D721Med (cell line): ENCODE measurements at places on chromosomes 13 and 19.

DNA sequence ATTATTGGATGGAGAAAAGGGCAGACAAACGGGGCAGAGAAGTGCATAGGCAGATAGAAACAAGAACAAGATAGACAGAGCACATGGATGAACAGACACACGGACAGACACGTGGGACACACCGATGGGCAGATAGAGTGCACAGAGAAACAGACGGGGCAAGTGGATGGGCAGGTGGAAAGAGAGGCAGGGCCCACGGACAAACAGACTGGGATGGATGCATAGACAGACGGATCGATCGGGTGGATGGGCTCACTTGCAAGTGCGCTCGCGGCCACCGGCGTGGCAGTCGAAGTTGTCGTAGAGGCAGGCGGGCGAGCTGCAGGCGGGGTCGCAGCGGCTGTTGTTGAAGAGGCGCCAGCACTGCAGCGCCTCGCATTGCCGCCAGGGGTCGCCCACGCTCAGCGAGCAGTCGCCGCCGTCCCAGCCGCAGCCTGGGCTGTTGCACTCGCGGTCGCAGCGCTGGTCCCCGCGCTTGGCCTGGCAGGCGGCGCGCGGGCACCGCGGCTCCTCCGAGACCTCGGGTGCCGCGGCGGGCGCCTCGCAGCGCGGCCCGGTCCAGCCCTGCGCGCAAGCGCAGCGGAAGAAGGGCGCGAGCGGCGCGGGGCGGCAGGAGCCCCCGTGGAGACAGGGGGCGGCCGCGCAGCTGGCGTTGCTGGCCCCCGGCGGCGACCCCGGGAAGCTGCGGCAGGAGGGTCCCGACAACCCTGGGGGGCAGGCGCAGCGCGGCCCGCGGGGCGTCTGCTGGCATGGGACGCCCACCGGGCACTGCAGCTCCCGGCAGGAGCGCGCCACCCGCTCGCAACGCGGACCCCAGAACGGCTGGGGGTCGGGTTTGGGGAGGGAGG lies 23.3 kb downstream of the NOTCH3 start:
- no peak for DNase-seq

DNA sequence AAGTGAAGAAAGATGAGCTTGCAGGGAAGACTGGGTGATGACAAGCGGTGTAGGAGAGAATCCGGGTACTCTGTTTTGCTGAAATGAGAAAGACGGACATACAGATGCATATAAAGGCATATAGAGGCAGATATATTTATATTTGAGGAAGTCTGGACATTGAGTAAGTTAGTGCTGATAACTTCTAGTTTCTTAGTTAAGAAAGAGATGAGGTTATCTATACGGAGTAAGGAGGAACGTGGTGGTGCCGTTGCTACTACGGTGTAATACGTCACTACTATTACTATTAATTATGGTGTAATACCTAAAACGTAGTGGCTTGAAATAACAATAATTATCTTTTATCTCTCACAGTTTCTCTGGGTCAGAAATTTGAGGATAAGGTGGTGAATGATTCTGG lies 9.8 kb upstream of the CPB2 start:
- no peak for DNase-seq

DNA sequence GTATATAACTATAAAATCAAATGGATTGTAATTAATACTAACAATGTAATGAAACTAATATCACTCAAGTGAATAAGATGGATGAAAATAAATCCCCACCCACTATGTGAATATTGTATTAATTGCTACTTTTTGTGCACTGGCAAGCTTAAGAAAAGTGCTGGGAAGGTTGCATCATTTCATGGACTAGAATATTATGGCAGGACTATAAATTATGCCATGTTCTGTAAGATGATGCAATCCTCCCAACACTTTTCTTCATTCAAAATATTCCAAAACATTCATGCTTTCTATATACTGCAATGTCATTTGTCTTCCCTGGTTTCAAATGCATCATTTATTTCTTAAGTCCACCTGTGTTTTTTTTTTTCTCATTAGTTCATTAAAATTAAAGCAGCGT lies 457.6 kb upstream of the GPC6 start:
- DNase-seq: no peak

GRCh38 chr13:46622630-46623256 lies 69.8 kb downstream of the LRCH1 start:
- no peak for DNase-seq

DNA sequence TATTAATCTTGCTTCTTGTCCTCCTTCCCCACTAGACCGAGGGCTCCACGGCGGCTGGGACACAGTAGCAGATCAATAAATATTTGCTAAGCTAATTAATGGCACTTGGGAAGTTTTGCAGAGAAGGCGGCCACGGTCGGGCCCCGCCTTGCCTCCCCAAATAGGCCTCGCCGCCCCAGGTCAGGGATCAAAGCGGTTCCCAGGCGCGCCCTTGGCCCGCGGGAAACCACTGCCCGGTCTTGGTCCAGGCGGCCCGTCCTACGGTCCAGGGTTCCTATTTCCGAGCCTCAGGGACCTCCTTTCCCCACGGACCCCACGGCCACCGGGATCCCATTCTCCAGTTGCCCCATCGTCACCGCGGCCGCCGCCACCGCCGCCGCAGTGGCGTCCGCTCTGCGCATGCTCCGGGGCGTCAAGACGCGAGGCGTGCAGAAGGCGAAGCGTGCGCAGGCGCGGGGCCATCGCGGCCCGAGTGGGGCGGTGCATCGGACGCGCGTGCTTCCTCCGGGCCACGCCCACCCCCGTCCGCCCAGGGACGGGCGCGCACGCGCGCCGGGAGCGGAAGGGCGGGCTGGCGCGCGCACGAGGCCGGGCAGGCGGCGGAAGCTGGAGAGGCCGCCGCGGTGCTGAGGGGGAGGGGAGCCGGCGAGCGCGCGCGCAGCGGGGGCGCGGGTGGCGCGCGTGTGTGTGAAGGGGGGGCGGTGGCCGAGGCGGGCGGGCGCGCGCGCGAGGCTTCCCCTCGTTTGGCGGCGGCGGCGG lies at the start of gene SMARCA4:
TSS of gene SMARCA4 (plus strand) at position 717 of the 759 bp plus-strand sequence. CDS start 23,122 bp downstream, outside the sequence.
- DNase-seq: peak; percentile 86

GRCh38 chr13:83498045-83498444 lies 384.2 kb downstream of the SLITRK1 start:
- no peak for DNase-seq

- DNase-seq: peak; percentile 61
Observed at GRCh38 chr13:60158321-60158801, 5.4 kb downstream of the DIAPH3 start.

DNA sequence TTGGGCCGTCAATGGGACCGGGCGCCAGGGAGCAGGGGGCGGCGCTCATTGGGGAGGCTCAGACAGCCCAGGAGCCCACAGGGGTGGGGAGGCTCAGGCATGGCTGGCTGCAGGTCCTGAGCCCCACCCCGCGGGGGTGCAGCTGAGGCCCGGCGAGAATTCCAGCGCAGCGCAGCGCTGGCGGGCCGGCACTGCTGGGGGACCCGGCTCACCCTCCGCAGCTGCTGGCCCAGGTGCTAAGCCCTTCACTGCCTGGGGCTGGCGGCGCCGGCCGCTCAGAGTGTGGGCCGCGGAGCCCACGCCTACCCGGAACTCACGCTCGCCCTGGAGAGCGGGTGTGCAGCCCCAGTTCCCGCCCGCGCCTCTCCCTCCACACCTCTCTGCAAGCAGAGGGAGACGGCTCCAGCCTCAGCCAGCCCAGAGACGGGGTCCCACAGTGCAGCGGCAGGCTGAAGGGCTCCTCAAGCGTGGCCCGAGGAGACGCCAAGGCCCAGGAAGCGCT lies 1227.4 kb downstream of the PCDH17 start:
- DNase-seq: no peak

DNA sequence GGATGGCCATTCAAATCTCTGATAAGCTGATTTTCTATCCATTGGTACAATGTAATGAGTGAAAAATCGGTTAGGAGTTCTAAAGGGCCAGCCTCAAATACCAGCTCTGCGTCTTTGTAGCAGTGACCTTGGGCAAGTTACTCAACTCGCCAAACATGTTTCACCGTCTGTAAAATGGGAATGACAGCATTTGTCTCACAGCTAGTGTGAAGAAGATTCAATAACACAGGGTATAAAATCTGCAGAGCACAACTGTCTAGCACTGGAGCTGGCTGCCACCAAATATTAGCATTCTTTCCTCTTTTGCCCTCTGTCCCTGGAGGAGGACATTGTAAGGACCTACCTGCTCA lies 22.1 kb upstream of the SERP2 start:
- DNase-seq: no peak

DNA sequence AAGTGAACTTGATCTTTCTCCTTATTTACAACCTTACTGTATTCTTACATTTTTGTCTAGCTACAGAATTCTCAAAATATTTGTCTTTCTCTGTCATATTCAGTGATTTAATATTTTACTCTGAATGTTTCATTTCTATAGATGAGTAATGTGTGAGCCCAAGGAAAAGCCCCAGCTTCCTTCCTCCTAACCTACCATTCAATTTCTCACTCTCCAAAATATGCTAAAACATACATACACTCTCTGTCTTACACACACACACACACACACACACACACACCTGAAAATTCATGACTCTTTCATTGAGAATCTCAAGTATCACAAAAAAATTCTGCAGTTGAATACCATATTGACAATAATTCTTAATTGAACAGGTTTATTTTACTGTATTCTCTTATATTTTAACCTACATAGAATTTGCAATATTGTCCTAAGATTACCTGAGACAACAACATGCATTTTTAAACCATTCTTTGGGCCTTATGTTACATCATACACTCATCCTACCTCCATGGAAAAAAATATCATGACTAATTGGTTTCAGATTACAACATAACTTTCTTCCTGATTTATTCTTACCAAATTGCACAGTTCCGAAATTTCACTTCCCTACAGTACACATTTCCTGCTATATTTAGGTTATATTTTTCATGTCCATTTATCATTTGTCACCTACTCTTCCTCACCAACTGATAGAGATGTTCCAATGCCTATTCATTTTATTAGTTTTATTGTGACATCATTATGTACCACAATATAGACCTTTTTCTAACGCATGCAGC lies 1965.6 kb upstream of the PCDH20 start:
- no peak for DNase-seq

- DNase-seq: no peak
Observed at GRCh38 chr19:30634131-30634830, 262.1 kb downstream of the ZNF536 start.

- DNase-seq: no peak
Observed at GRCh38 chr13:113903912-113904311, 40.0 kb upstream of the GAS6 start.

GRCh38 chr13:78960881-78961280 lies 301.9 kb upstream of the OBI1 start:
- no peak for DNase-seq

GRCh38 chr13:94248454-94249228 lies 230.8 kb downstream of the DCT start:
- no peak for DNase-seq

DNA sequence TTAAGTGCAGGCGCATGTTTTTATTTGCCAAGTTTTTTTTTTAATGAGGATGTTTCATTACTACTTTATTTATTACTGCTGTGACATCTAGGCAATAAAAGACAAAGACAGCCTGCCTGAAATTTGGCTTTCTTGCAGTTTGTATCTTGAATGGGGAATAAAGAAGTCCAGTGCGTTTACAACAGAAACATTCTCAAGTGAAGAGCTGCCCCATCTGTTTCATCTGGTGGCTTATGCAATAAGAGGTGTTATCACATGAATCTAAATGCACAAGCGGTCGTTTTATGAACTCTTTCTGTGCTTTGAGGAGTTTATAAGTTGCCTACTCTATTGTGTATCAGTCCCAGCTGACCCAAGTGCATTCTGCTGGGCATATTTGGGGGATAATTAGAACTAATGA lies 12.6 kb upstream of the MAB21L1 start:
- no peak for DNase-seq

- no peak for DNase-seq
Observed at GRCh38 chr19:2049741-2050348, 1.2 kb downstream of the MKNK2 start.

- no peak for DNase-seq
Observed at GRCh38 chr13:41467425-41467945, 10.1 kb downstream of the RGCC start.

GRCh38 chr19:56176881-56177280 lies 1.1 kb downstream of the GALP start:
- no peak for DNase-seq
